ENCODE measurements at places on chromosomes 1 and 21. TPM values are rescaled to one million over a fixed set of nuclear protein-coding genes. Genes with fewer than 3 reads are reported as not detected.

The PODN gene
- 11.6 TPM for total RNA-seq

DNA sequence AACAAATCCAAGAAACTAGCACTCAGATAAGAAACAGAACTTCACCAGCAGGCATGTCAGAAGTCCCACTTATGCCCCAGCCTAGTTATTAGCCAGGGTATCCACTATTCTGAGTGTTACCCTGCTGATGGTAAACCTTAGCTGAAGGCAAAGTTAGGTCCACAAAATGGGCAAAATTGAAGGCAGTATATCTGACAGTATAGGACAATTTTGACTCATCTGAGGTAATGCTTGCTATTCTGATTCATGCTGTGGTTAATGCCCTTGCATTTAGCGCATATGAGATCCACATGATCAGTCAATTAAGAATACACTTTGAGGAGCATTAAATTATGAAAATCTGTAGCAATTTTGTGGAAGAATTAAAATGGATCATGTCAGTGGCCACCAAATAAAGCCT is 15.1 kb downstream of the IFI44 start:
- DNase-seq, result no peak
- H3K27ac ChIP-seq, result no peak overlapping the region
- H3K36me3 ChIP-seq, result peaks cover 52% of the 10 kb centered on the region
- no peaks in the 10 kb centered on the region for H3K4me1 ChIP-seq

DNA sequence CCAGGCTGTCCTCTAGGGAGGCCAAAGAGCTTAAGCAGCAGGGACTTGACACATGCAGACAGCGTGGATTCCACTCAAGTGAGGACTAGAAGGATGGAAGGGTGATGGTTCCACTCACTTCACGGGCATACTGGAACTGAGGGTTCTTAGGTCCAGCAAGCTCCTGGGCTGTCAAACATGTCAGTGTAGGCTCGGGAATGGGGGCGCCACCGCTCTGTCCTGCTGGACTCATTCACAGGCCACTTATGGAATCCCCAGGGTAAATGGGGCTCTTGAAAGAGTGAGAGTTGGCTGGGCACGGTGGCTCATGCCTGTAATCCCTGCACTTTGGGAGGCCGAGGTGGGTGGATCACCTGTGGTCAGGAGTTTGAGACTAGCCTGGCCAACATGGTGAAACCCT is 27.7 kb upstream of the CSF3R start:
- H3K27ac ChIP-seq, result no peak overlapping the region
- H3K36me3 ChIP-seq, result no peaks in the 10 kb centered on the region
- DNase-seq, result no peak
- no peaks in the 10 kb centered on the region for H3K27me3 ChIP-seq
- H3K4me1 ChIP-seq, result no peaks in the 10 kb centered on the region
- H3K4me3 ChIP-seq, result no peak overlapping the region

- DNase-seq, result no peak
- H3K27ac ChIP-seq, result no peak overlapping the region
- H3K4me1 ChIP-seq, result peaks cover 16% of the 10 kb centered on the region
- H3K27me3 ChIP-seq, result no peaks in the 10 kb centered on the region
- no peaks in the 10 kb centered on the region for H3K36me3 ChIP-seq
These were observed 238.1 kb downstream of the HMCN1 start for GRCh38 chr1:185972096-185972850.

DNA sequence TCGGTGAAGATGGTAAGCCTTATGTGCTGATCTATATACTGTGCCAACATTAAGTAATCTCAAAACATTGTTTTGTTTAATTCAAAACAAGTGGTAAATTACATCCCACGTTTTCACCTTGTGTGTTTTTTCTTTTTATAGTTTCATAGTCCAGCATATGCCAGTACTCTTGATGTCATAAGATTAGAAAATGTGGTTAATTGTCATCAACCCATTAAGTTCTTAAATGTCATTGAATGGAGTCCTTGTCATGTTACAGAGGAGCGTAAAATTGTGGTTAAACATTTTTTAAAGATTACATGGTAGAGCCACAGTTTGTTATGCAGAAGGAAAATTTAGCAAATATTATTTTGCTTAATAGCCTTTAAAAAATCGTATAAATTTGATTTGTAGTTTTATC is 93.1 kb downstream of the FNBP1L start:
- H3K27me3 ChIP-seq, result no peaks in the 10 kb centered on the region
- H3K4me1 ChIP-seq, result no peaks in the 10 kb centered on the region
- H3K36me3 ChIP-seq, result no peaks in the 10 kb centered on the region
- no peak overlapping the region for H3K4me3 ChIP-seq

Measured in heart left ventricle (tissue), 16 donors.